Kidney capillary endothelial cell (primary cell): ENCODE measurements at places on chromosomes 5 and 9.

GRCh38 chr9:16281707-16282106, 588.8 kb downstream of the BNC2 start:
- DNase-seq, result no peak

DNA sequence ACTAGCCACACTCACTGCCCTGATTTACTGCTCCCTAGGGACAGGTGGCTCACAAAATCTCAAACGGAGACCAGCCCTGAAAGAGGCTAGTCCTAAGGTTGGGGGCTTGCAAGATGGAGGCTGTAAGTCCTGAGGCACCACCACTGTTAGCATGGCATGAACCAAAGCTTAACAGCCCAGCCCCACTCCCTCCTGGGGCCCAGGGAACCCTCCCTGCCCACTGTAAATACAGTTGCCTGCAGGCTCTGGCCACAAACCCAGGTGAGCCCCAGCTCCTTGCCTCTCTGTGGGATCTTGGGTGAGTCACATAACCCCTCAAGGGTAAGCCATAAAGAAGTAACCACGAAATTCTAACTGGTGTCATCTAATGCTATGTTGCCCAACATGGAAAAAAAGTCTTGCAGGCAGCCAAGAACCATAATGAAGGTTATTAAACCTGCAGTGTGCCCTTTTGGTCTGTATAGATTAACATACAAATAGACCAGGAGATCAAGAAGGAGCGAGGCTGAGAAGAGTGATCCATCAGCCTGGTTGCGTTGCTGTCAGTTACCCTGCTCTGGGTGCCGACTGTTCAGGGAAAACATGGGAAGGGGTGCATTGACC, 1.7 kb upstream of the POMT1 start:
- no peak for DNase-seq

DNA sequence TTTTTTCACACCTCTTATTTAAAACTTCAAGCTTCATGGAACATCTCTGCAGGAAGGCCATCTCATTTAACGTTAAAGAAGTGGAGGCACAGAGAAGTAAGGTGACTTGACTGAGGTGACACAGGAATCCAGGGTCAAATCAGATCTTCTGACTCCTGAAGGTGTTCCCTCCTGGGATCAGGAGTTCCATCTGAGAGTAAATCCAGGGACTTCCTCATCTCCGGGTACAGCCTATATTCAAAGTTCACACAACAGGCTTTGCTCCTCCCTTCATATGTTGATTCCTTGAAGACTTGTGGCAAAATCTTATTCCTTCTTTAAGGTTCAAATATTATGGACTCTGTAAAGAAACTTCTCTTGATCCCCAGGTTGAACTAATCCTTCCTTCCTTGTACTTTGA, 313.1 kb upstream of the CLINT1 start:
- no peak for DNase-seq

DNA sequence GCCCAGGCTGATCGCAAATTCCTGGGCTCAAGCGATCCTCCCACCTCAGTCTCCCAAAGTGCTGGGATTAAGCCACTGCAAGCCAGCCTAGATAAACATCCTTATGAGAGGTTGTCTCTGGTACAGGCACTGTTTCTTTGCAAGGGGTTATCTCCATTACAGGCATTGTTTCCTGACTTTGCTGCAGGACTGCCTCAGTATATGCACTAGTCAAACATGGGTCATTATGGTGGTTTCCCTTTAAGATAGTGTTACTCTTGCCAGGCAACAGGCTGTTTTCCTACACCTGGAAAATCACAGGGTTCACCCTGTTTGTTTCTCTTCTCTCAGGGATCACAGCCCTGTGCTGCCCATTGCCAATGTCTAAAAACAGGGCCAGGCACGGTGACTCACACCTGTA, 7.8 kb upstream of the CLTB start:
- DNase-seq, result no peak

- no peak for DNase-seq
Observed at GRCh38 chr5:116778032-116778431, 203.4 kb upstream of the SEMA6A start.

GRCh38 chr9:85042981-85043647, 373.6 kb downstream of the NTRK2 start:
- no peak for DNase-seq

GRCh38 chr5:7548596-7548995, 152.7 kb downstream of the ADCY2 start:
- no peak for DNase-seq

DNA sequence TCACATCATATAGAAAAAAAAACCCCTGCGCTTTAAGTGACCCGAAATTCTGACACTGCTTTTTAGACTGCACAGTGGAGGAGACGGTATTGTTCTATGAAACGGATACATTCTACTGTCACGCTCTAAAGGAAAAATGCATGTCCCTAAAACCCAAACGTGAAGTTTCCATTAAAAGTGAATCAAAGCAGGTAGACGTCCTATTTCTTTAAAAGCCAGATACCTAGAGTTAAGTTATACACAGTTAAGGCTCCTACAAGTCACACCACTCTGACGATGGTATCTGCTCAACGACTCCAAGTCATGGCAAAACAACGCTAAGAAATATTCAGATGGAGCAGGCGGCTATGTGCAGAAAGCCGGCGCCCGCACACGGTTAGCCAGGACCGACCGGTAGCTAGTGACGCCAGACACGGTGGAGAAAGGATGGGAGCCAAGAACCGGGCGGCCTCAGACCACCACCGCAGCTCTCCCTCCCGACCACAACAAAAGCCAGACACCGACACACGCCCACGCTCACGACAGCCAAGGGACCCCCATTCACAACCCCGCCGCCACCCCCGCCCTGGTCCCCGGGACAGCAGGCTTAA, 734 bp downstream of the SKP1 start:
- peak; percentile 19 for DNase-seq

DNA sequence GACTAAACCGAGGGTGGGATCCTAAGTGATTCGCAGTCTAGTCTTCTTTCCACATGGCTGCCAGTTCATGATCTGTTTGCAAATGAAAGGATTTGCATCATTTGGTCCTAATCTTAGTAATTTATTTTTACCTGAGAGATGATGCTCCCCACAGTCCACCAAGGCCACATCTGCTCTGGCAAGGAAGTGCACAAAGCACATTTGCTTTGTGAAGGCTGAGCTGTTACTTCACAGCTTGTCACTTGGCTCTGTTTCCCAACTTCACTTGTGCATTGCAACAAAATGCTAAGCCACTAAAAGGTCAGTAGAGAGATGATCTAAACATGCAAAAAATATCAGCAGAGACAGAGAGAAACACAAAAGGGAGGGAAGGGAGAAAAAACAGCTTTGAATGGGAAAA, 128.5 kb upstream of the VLDLR start:
- no peak for DNase-seq

- DNase-seq, result no peak
Observed at GRCh38 chr5:169013846-169014245, 287.1 kb downstream of the SLIT3 start.

GRCh38 chr9:112445196-112445595, 41.4 kb upstream of the KIAA1958 start:
- DNase-seq, result no peak

DNA sequence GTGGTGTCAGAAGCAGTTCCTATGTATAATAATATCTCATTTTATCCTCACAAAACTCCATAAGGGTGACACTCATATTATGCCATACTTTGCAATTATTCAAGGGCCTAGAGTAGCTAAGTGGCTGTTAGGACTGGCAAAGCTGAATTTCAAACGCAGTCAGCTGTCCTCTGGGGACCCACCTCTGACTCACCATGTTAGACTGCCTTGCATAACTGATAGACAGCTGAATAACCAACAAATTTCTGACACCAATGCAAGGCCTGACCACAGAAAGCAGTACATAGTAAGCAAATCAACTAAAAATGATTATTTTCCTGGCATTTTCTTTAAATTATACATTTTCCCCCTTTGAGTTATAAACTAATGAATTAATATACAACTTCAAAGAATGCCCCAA, 251.6 kb upstream of the PTGER4 start:
- DNase-seq, result peak; percentile 54
